ENCODE measurements at places on chromosomes 12 and 14. TPM values are rescaled to one million over a fixed set of nuclear protein-coding genes. Genes with fewer than 3 reads are reported as not detected.

DNA sequence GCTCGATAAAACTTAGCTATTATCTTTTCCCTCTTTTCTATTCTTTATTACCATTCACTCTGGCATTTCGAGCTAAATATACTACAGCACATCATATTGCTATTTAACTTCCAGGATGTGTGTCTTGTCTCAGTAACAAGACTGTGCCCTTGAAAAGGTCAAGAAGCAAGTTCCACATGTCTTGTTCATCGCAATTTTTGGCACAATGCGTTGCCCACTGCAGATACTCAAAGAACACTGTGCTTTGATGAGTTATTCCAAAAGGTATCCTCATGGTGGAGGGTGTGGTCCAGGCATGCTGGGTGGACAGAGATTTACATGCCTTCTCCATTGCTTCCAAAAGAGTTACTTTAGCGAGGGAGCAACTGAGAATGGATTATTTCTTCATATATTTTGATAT lies 6.6 kb downstream of the E2F7 start:
- DNase-seq, result no peak
- H3K27me3 ChIP-seq, result peaks cover 5% of the 10 kb centered on the region
- no peak overlapping the region for H3K4me3 ChIP-seq
- H3K36me3 ChIP-seq, result no peaks in the 10 kb centered on the region

Gene TMEM132C
- 3.8 TPM for total RNA-seq

DNA sequence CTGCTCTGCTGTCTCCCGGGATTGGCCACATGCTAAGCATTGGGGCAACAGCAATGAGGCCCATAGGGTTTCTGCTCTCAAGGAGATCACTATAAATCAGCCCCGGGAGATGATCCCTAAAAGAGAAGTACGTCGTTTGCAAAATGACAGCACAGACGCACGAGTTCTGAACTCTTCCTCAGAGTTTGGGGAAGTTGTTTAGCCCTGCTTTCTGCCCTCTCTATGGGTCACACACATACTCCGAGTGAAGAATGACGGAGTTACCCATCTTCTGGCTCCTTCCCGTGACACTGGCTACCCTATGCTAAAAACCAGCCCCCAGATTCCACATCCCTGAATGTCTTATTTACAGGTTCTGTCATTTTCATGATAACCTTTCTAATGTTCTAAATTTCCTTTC lies 258.0 kb upstream of the PLEKHG7 start:
- DNase-seq, result no peak
- H3K27ac ChIP-seq, result peak overlapping the region; percentile 55
- no peak overlapping the region for H3K4me3 ChIP-seq
- peaks cover 34% of the 10 kb centered on the region for H3K4me1 ChIP-seq
- H3K36me3 ChIP-seq, result no peaks in the 10 kb centered on the region

Gene SSPN
- total RNA-seq, result 4.5 TPM

- no peaks in the 10 kb centered on the region for H3K27me3 ChIP-seq
- no peak overlapping the region for H3K27ac ChIP-seq
- no peak for DNase-seq
- H3K4me3 ChIP-seq, result no peak overlapping the region
- H3K4me1 ChIP-seq, result peaks cover 10% of the 10 kb centered on the region
Measured at GRCh38 chr14:101959277-101959676, 5.1 kb upstream of the DYNC1H1 start.

- peaks cover 45% of the 10 kb centered on the region for H3K36me3 ChIP-seq
- no peak for DNase-seq
Measured at GRCh38 chr12:6834873-6835272, 5.9 kb upstream of the GNB3 start.

Gene DUSP16
- 33.2 TPM for total RNA-seq

GRCh38 chr14:94113073-94113472 lies 2.5 kb downstream of the IFI27 start:
- DNase-seq, result no peak
- H3K4me1 ChIP-seq, result peaks cover 51% of the 10 kb centered on the region
- peak overlapping the region; percentile 34 for H3K27ac ChIP-seq
- no peak overlapping the region for H3K4me3 ChIP-seq
- no peaks in the 10 kb centered on the region for H3K27me3 ChIP-seq

GRCh38 chr12:69423037-69423905 lies 46.9 kb upstream of the FRS2 start:
- H3K4me3 ChIP-seq, result no peak overlapping the region
- no peaks in the 10 kb centered on the region for H3K4me1 ChIP-seq
- no peaks in the 10 kb centered on the region for H3K36me3 ChIP-seq
- no peaks in the 10 kb centered on the region for H3K27me3 ChIP-seq

DNA sequence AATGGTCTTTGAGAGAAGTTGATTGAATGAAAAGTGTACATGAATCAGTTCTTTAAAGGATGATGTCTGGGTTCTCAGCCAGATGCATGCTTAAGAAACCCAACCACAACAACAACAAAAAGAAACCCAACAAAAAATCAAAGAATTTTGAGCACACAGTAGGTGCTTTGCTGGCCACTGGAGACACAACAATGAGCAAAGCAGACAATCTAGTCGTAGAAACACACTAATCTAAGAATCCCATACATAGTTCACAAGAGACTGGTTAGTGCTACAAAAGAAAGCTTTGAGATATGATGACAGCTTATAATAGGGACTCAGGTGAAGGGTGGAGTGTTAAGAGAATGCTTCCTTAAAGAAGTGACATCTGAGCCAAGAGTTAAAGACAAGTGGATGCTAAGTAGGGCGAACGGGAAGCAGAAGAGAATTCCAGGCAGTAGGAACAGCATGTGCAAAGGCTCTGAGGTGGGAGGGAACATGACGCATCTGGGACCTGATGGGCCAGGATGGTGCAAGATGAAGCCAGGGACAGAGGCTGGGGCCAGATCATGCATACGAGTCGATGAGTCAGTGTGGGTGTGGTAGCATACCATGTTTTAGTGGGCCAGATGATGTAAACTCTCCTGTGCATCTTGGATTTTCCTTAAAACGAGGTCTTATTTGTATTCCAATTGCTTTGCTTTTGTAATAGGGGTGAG lies 4.6 kb upstream of the HIP1R start:
- peak; percentile 70 for DNase-seq
- H3K27ac ChIP-seq, result no peak overlapping the region
- peaks cover 22% of the 10 kb centered on the region for H3K4me1 ChIP-seq

Gene SLC25A47
- total RNA-seq, result 0.30 TPM

DNA sequence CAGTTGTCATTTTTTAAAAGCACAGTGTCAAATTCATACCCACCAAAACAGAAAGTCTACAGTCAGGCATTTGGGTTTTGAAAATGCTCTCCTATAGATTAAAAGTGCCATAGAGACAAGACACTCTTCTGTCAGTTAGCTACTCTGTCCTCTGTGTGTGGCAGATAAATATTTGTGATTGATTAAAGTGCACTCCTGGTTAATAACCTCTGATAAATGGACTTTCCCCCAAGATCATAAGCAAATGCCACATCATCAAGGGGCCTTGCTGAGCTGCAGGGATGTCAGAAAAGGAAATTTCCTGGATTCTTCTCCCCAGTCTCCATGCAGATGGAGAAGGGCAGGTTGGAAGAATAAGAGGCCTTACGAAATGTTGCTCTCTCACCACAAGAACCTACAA lies 1329.5 kb upstream of the TMEM132C start:
- H3K4me3 ChIP-seq, result no peak overlapping the region
- no peaks in the 10 kb centered on the region for H3K27me3 ChIP-seq
- no peaks in the 10 kb centered on the region for H3K36me3 ChIP-seq
- DNase-seq, result no peak
- no peaks in the 10 kb centered on the region for H3K4me1 ChIP-seq

DNA sequence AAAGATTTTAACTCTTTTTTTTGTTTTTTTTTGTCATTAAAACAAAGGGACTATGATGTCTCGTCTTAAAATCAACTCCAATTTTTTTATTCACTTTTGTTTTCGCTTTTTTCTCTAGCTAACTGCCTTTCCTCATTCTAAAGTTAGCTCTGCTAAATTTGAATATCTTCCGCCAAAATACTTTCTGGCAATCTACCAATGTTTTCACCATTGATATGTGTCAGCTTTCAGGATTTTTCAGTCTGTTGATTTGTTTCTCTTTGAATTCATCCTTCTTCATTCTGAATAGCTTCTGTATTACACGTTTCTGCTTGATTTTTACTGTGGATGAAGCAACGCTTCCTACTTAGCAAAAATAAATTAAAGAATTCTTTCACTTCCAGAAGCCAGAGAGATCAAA lies 38.7 kb upstream of the NOVA1 start:
- H3K27me3 ChIP-seq, result no peaks in the 10 kb centered on the region
- no peak overlapping the region for H3K4me3 ChIP-seq
- no peaks in the 10 kb centered on the region for H3K4me1 ChIP-seq
- no peak overlapping the region for H3K27ac ChIP-seq

Gene NELL2
- 9.8 TPM for total RNA-seq

DNA sequence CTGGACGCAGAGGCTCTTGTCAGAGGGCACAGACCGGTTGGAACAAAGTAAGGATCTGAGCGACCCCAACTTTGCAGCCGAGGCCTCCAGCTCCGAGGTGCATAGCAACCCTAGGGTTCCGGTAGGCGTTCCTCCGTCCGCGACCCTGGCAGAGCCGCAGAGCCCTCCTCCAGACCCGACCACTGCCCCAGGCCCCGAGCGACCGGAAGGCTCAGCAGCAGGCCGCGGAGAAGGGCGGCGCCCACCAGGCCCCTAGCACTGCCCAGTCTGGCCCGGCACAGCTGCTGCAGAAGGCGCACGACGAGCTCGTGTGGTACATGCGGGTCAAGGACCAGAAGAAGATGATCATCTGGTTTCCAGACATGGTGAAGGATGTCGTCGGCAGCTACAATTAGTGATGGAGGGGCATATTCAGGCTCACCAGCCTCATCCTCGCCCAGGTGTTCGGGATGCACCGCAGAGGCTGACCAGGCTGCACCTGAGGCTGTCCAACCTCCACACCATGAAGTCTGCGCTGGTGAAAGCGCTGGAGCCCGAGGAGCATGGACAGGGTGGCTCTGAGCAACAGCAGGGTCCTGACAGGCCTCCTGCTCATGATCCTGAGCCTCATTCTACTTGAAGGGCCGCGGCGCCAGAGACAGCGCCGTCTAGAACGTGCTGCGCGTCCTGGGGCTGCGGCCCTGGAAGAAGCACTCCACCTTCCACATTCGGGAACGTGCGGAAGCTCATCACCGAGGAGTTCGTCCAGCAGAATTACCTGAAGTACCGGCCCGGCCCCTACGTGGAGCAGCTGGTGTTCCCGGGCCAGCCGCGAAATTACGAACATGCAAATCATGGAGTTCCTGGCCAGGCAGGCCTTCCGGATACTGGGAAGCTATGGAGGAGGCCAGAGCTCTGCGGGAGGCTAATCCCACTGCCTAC lies 24.5 kb downstream of the CAPS2 start:
- H3K36me3 ChIP-seq, result no peaks in the 10 kb centered on the region
- H3K4me3 ChIP-seq, result no peak overlapping the region
- no peaks in the 10 kb centered on the region for H3K27me3 ChIP-seq
- DNase-seq, result no peak
- no peaks in the 10 kb centered on the region for H3K4me1 ChIP-seq

DNA sequence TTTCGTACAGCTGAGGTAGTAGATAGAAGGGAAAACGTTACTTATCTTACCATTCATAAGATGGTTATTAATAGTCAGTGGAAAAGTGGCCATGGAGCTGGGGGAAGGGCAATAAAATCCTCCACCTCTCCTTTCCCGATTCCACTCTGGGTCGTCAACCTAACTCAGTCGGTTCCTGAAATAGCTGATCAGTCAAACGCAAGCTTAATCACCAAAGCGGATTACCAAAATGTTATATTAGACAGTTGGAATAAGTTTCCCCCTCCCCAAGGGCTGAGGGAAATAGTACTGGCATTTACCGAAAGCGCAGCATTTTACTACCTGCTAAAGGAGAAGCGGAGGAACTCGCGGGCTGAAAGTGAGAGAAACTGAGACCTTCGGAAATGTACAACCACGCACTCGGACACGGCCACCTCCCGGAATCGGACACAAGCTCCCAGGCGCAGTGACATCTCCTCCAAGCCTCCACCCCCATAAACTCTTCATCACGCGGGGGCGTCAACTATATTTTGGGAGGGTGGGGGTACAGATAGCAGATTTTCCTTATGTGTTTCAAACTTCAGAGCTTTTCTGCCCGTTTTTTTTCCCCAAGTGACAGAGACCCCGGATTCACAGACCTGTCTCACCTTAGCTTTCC lies 1.2 kb downstream of the PPM1H start:
- peak overlapping the region; percentile 76 for H3K4me3 ChIP-seq
- H3K27ac ChIP-seq, result no peak overlapping the region
- no peaks in the 10 kb centered on the region for H3K36me3 ChIP-seq
- H3K27me3 ChIP-seq, result peaks cover 11% of the 10 kb centered on the region
- H3K4me1 ChIP-seq, result peaks cover 20% of the 10 kb centered on the region
- DNase-seq, result no peak

- no peak overlapping the region for H3K4me3 ChIP-seq
- H3K27me3 ChIP-seq, result no peaks in the 10 kb centered on the region
- no peak for DNase-seq
- peaks cover 15% of the 10 kb centered on the region for H3K36me3 ChIP-seq
Measured at GRCh38 chr14:92937051-92937937, 14.3 kb downstream of the CHGA start.

DNA sequence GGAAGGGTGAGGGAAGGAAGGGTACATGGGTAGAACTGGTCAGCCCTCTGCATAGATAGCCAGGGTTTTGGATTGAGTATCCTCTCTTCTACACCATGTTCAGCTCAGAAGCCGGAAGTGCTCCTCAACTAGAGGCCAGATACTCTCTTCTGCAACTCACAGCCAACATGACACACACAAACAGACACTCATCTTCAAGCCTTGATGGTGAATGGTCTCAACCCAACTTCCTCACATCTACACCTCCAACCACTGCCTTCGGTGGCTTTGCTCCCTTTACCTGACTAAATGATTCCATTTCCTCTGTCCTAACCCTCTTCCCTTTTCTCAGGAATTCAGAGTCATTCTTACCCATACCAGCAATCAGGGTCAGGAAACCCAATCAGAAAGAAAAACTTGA lies 7.6 kb upstream of the FKBP11 start:
- no peak overlapping the region for H3K27ac ChIP-seq
- H3K4me3 ChIP-seq, result no peak overlapping the region
- H3K36me3 ChIP-seq, result peaks cover 72% of the 10 kb centered on the region
- H3K4me1 ChIP-seq, result no peaks in the 10 kb centered on the region

Gene RD3L
- not detected for total RNA-seq

- H3K36me3 ChIP-seq, result no peaks in the 10 kb centered on the region
- no peak for DNase-seq
- no peak overlapping the region for H3K4me3 ChIP-seq
Measured at GRCh38 chr12:124852329-124852831, 11.3 kb downstream of the SCARB1 start.

DNA sequence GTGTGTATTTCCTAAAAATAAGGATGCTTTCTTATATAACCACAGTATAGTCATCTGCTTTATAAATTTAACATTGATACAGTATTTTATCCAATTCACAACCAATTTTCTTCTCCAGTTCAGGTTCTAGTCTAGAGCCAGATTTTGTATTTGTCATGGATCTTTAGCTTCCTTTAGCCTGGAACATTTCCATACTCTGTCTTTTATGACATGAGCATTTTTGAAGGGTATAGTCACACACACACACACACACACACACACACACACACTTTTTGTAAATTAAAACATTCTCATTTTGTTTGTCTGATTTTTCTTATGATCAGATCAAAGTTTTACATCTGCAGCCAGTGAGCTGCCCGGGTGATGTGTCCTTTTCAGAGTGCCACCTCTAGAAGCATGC lies 25.4 kb downstream of the CGRRF1 start:
- H3K27me3 ChIP-seq, result no peaks in the 10 kb centered on the region
- no peaks in the 10 kb centered on the region for H3K4me1 ChIP-seq
- H3K27ac ChIP-seq, result no peak overlapping the region
- H3K4me3 ChIP-seq, result no peak overlapping the region
- peaks cover 7% of the 10 kb centered on the region for H3K36me3 ChIP-seq

Measured in suprapubic skin (tissue), 4 donors.